ENCODE measurements at places on chromosomes 4 and X.

DNA sequence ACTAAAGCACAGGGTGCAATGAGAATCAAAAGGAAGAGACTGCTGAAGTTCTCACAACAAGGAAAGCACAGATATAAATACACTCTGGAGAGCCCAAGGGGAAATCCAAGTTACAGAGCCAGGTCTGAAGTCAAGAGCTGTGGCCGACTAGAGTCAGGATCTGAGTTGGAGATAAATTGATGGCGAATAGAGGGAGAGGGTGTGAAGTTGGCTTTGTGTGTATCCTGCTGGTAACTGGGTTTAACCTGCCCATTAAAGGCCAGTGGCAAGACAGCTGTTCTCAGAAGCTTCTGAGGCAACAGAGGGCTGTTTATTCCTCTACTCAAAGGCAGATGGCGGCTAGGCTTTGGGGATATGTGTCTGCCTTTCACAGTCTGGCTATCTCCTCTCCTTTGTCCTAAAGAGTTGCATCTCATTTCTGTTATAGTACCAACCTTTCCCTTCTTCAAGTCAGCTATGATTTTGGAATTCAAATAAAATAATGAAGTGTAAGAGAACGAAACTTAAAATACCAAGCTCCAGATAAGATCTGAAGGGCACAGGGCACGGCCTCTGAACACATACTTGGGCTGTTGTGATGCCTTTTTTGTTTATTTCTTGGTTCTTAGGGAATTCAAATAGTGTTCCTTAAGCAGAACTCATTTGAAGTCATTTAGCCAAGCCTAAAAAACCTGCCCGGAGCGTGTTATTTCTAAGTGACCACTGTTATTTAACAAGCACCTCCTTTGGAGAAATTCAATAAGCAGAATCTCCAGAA, 142.1 kb downstream of the APBB2 start:
- DNase-seq, result no peak

GRCh38 chr4:135050086-135050717, 848.6 kb upstream of the PABPC4L start:
- no peak for DNase-seq

GRCh38 chrX:69539437-69539836, 35.3 kb downstream of the NALF2 start:
- peak; percentile 18 for DNase-seq

- DNase-seq, result peak; percentile 18
These were observed 2.3 kb downstream of the MAML3 start for GRCh38 chr4:140151699-140152012.

- DNase-seq, result no peak
These were observed 501.6 kb upstream of the SMIM31 start for GRCh38 chr4:164252286-164252685.

DNA sequence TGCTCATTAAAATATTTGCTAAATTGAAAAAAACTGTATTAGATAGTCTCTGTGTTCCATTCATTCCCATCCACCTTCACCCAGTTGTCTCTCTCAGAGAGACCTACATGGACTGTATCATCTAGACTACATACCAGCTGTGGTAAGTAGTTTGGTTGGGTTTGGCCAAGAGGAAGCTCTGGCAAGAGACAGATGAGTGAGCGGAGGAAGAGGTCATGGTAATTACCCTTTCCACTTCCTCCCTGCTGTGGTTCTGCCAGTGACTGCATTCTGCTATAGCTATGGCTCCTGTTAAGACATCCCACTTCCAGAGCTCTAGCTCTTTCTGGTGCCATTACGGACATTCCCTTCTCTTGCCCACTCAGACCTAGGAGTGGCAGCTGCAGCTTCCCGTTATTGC, 239.0 kb upstream of the MID1 start:
- no peak for DNase-seq

- DNase-seq, result no peak
These were observed 1365.2 kb downstream of the STIM2 start for GRCh38 chr4:28225689-28226353.

- DNase-seq, result no peak
These were observed 7.2 kb upstream of the STK26 start for GRCh38 chrX:132015875-132016274.

GRCh38 chrX:45352611-45353010, 151.9 kb upstream of the DIPK2B start:
- DNase-seq, result no peak

GRCh38 chrX:24285082-24285481, 28.8 kb downstream of the SUPT20HL2 start:
- DNase-seq, result no peak

DNA sequence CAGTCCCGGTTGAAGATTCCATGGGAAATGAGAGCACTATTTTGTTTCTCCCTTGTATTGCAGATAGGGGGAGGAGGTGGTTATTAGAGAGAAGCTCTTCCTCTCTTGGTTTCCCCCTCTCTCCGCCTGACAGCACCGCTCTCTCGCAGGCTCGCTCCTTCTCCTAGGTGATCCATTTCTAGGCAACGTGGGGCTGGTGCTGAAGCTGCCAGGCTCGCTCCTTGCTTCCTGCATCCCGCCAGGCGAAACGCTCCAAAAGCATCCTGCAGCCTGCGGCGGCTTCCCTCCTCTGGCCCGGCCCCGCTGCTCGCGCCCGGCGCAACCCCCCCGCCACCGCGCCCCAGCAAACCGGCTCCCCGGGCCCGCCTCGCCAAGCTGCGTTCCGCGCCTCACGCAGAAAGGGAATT, at the start of gene GRID2:
Gene GRID2, plus strand, starts transcription at position 346 of the 407 bp plus-strand sequence.
- no peak for DNase-seq

DNA sequence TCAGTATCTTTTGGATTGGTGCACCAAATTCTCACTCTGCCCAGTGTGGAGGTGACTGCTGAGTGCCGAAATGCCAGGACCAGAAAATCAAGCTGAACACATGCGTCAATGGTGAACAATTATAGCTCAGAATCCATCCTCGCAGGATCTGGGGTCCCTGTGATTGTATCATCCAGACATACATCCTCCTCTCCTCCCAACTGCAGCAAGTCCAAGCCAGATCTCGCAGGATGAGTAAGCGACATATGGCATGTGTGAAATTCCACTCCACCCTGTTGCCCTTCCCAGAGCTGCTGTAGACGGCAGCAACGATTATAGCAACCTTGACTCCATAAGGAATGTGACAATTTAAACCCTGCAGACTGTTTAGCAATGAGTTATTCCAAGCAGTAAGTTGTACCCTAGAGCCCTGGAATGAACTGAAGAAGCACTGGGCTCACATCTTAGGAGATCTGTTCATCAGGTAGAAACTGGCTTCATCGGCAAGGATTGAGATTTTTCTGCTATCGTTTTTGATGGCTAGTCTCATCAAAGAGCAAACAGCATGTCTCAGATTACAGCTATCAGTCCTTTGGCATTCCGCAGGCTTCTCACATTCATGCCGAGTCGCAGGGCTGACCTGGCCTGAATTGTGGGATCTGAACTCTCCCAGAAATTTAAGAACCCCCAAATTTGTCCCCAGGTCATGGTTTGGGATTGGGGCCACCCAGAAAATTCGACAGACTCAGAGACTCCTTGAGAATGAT, 35.5 kb upstream of the SORBS2 start:
- no peak for DNase-seq

- no peak for DNase-seq
These were observed 73.9 kb downstream of the SLC34A2 start for GRCh38 chr4:25729564-25729963.

- no peak for DNase-seq
These were observed 92.5 kb upstream of the ENPP6 start for GRCh38 chr4:184310171-184310567.

- DNase-seq, result no peak
These were observed 66.1 kb downstream of the CCKAR start for GRCh38 chr4:26424153-26424552.

GRCh38 chrX:77436271-77436670, 10.9 kb upstream of the FGF16 start:
- no peak for DNase-seq

GRCh38 chr4:113675731-113676697, 85.5 kb downstream of the CAMK2D start:
- DNase-seq, result no peak

DNA sequence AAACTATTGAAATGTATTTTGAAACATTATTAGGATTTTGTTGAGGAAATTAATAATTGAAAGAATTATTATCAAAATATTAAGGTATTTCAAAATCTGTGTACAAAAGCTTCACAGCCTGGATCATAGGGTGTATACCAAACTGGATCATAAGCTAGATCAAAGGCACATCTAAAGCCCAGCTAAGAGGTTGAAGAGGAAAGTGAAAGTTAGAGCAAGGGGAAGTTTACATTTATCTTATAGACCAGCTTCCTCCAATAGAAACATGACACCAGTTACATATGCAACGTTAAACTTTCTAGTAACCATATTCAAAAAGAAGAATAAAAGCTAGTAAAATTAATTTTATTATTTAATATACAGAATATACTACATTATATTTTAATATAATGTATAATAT, 227.2 kb upstream of the BMP3 start:
- no peak for DNase-seq

DNA sequence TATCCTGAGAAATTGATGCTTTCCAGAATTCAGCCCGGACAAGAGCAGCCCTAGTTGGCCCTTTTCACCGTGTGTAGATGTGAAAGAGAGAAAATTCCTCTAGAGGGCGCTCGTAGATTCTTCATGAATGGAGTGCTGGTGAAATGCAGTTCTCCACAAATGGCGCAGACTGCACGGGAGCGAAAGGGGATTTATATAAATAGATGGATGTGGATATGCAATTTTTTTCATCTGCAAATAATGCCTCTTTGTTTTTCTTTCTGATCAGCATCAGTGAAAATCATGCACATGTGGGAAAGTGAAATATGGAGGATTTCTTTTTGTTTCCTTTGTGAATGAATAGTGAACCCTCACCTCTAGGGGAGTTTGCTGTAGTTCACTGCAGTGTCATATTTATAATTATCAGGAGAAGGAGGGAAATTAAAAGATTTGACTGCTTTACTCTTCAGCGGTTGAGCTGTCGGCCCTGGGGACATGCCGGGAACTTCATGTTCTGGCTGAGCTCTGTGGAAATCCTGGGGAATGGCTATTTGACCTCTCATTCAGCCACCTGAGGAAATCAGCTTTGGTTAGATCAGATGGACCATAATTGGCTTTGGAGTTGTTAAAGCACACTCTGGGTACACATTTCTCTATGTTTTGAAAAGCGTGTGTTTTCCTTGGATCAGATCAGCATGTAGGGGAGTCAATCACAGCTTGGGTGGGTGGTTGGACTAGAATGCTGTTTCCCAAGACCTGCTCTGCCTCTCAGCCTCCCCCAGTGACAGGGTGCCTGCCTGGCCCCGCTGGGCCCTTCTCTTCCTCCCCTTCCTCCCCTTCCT, 115.0 kb upstream of the SHISA3 start:
- peak; percentile 58 for DNase-seq

DNA sequence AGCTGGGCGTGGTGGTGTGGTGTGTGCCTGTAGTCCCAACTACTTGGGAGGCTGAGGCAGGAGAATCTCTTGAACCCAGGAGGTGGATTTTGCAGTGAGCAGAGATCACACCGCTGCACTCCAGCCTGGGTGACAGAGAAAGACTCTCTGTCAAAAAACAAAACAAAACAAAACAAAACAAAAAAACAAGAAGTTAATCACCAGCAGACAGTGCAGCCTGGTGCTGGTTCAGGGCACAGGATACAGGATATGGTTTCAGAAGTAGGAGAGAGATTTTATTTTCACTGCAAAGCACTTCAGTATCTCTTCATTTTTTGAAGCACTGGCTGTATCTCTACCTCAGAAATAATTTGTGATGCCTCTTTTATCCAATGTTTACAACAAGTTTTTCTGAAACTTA, 1222.9 kb upstream of the PRKX start:
- no peak for DNase-seq

GRCh38 chrX:37701588-37701987, 16.0 kb downstream of the XK start:
- no peak for DNase-seq

GRCh38 chrX:29561417-29561816, 653.9 kb upstream of the MAGEB2 start:
- no peak for DNase-seq

DNA sequence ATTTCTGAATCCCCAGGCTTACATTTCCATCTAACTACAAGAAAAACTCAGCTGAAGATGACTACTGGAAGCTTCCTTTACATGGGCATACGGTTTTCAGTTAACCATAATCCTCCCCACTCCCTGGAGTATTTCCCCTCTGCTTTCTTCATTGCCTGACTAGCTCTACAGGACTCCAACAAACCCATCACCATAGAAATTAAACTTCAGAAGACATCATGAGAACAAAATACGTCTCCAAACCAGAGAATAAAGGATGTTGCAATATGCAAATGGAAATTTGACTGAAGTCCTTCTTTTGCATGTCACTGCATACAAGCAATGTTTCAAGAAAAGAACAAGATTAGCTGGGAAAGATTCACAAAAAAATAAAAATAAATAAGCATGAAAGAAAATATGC, 170.2 kb upstream of the PCDH18 start:
- no peak for DNase-seq

DNA sequence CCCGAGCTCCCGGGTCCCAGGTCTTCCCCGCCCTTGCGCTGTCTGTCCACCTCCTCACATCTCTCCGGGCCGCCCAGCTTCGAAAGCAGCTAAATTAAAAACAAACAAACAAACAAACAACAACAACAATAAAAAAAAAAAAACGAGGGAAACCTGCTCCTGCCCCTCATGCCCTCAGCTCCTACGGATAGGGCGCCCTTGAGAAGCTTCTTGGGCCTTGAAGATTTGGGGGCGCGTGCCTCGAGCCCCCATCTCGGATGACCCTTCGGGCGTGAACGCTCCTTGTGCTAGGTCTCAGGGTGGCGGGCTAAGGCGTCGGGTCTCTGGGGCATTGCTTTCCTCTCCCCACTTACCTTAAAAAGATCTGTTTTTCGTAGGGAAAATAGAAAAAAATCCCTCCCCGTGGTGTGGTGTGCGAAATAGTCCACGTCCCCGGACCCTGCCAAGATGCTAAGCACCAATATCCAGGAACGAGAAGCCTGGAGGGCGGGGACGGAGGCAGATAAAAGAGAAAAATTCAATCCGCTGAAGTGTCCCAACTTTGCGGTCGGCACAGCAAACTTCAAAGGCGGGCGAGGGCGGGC, 603 bp downstream of the NDNF start:
- DNase-seq, result no peak

DNA sequence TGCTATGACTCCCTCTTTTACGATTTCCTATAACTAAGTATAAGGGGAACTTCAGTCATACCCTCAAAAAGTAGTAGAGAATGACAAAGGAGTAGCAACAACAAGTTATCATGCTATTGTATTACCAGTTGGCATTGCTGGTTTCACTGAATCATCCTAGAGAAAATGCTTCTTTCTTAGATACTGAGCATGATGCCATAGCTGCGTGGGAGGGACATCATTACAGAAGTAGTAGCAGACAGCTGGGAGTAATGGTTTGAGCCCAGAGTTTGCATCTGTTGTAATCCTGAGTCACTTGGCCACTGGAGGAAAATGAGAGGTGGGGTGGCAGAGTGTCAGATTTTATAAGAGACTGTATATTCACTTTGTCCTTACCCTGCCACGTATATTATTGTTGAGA, 38.6 kb downstream of the MTMR1 start:
- DNase-seq, result no peak

- no peak for DNase-seq
These were observed 145.5 kb upstream of the MAMLD1 start for GRCh38 chrX:150217609-150218008.

Data from GM12891 (cell line).